Hippocampal formation (tissue), 2 donors: ENCODE measurements at places on chromosomes 6 and 20.

DNA sequence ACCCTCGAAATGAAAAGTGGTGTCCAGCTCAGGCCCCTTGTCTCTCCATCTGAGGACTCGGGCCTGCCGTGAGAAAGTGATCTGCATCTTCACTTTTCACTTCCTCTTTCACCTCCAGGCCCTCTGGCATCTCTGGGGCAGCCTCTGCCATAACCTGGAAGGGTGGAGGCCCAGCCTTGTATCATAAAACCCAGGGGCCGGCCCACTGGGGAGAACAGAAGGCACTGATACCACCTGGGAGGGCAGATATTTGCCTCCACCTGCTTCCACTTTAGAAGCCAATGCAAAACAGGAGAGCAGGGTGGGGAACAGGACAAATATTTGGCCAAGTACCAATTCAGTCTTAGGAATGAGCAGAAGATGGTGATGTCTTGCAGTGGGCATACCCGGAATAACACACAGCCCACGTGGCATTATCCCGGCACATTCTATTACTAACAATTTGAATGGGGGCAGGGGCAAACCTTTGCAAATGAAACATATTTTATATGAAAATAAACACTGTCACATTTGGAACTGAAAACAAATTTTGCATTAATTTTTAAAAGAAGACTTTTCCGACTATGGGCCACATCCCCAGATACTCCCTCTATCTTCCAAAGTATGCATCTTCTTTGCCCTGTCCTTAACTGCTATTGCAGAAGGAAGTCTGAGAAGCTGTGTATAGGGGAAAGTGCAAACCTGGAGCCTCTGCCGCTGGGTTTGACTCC is 69.2 kb upstream of the TBC1D7 start:
- DNase-seq: no peak

- peak; percentile 41 for DNase-seq
Observed at GRCh38 chr20:1945134-1945618, 48.7 kb downstream of the PDYN start.

GRCh38 chr6:149211046-149211571 is 106.4 kb upstream of the TAB2 start:
- no peak for DNase-seq

- no peak for DNase-seq
Observed at GRCh38 chr6:13334953-13335352, 6.6 kb upstream of the TBC1D7 start.

- DNase-seq: no peak
Observed at GRCh38 chr6:5184218-5184617, 76.5 kb downstream of the LYRM4 start.

DNA sequence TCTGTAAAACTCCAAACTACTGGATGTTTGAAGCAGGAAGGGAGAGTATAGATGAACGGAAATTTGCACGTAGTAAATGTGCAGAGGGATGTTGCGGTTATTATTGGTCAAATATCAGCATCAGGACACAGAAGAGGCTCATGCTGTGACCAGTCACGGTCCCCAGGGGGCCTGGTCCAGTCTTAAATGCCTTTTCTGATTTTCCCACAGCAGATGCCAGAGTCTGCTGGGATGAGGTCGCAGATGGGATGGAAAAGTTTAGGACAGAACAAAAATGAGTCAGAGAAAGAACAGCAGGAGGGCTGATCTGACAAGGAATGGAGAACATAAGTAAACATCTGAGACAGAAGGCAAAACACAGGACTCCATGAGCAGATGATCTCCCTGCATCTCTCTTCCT is 11.7 kb upstream of the SIRPG start:
- no peak for DNase-seq

DNA sequence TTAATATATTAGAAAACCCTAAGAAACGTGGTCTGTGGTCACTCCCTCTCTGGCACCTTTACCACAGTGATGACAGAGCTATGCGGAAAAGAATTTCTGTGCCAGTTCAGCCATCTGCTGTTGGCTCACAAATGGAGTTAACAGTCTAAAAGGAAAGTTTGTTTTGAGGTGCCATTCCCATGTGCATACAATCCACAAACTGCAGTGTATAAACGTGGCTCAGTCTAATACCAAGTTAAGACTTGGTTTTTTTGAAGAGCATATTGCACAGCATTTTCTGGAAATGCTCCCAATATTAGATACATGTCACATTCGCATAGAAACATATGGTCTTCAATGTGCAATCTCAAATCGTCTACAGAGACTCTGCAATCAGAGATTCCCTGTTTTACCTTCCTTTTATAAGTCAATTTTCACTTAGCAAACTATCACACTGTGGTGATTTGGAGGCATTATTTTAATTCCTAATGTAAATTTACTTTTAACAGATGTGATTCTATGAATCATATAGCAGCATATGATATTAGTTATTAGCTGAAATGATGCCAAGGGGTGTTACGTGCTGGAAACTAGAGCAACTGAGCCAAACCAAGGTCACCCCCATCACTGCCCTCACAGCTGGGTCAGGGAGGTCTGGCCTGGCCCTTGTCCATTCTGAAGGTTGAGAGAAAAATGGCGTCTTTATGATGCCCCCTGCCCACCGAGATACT is 383.5 kb downstream of the PRKN start:
- DNase-seq: no peak

DNA sequence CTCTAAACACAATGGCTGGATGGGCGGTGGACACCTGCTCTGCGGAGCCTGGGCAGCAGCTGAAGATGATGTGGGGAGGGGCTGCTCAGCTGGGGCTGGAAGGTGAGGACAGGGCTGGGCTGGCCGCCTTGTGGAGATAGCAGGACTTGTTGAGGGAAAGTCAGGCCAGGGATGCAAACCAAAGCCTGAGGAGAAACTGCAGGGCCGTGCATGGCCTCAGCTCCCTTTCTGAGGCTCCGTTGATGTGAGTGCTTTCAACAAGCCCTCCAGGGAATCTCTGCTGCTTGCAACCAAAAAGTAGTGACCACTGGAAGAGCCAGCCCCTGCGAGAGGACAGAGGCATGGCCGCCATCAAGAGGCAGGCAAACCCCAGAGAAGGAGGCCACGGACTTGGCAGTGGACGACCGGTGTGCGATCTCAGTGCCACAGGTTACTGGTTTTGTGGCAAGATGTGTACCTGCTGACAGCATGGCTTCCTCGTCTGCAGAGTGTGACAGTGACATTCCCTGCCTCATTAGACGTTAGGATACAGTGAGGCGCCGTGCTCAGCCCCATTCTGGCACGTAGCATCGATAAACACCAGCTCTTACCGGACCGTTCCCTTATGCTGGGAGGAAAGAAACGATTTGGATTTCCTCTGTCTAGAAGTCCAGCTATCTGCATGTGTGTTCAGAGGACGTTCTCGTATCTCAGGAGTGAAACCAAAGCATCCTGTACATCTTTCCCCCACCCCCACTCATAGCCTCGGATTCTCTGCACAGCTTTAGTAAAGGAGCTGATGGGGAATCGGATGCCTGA is 37.9 kb downstream of the ERMARD start:
- no peak for DNase-seq
